ENCODE measurements at places on chromosomes 2 and 18.

DNA sequence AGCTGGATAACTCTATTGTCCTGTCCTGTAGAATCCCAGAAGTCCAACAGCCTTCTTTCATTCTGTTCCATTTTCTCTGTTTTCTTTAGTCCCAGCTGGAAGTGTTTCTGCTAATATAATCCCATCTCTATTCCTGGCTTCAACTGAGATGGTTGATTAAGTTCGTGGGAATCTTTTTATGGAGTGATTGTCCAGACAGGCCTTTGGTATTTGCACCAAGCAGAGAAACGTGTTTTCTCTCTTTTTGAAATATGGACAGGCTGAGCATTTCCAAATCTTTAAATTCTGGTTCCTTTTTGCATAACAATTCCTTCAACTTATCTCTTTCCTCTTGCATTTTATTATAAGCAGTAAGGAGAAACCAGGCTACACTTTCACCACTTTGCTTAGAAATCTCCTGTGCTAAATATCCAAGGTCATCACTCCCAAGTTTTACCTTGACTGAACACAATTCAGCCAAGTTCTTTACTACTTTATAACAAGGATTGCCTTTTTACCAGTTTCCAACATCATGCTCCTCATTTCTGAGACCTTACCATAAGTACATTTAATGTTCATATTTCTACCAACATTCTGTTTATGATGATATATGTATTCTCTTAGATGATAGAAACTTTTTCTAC lies 108.8 kb downstream of the ZFP36L2 start:
- DNase-seq, result no peak

- no peak for DNase-seq
Measured at GRCh38 chr18:3321133-3321812, 59.3 kb downstream of the MYL12B start.

- no peak for DNase-seq
Measured at GRCh38 chr2:109062145-109062858, 66.7 kb upstream of the SH3RF3 start.

- DNase-seq, result peak; percentile 39
Measured at GRCh38 chr2:8546612-8547283, 135.1 kb upstream of the ID2 start.

DNA sequence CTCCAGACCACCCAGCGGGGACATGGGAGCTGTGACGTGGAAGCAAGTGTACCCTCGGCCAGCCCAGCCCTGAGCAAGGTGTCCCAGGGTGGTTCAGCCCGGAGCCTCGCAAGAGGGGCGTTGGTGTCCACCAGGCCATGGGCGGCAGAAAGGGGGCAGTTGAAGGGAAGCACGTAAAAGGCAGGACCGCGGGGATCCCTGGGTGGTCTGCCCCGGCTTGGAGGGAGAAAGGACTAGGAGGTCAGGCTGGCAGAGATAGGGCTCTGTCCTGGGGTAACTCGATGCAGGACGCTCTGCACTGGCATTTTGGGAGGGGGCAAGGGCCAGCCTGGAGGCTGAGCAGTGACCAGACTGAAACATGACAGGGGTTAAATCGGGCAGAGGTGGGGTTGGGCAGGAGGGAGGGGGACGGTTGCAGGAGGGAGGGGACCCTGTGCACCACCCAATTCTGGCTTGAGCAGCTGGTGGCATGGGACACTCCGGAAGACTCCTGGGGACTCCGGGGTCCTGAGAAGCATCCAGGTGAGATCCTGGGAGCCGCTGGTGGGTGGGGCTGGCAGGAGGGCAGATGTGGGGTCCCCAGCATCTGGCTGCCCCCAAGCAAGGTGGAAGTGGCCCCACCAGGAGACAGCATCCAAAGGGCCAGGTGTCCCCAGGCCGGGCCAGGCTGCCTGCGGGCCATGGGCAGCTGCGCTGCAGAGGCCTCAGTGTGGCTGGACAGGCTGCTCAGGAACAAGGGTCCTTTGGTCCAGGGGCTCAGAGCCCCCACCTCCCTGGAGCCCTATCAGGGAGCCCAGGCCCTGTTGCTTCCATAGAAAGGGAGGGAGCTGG lies 46.8 kb upstream of the GPC1 start:
- no peak for DNase-seq

DNA sequence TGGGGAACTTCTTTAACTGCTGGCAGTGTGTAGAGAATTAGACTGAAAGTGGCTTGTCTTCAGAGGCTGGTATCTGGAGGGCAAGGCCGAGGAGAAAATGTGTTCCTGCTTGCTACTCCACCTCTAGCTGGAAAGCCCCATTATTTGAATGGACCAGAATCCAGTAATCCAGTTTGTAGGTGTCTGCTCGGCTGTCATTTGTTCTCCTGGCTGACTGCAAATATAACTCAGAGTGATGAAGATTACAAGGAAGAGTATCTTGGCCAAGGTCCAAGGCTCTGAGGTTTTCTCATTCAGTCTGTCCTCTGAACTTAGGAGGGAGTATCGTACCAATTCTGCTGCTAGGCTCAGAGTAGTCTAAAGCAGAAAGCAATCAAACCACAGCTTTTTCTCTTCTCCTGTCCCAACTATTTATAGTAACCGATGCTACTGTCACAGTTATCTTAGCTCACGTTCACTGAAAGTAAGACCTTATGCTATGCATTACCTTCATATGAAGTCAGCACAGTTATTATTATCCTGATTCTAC lies 228.6 kb downstream of the SETBP1 start:
- peak; percentile 16 for DNase-seq

DNA sequence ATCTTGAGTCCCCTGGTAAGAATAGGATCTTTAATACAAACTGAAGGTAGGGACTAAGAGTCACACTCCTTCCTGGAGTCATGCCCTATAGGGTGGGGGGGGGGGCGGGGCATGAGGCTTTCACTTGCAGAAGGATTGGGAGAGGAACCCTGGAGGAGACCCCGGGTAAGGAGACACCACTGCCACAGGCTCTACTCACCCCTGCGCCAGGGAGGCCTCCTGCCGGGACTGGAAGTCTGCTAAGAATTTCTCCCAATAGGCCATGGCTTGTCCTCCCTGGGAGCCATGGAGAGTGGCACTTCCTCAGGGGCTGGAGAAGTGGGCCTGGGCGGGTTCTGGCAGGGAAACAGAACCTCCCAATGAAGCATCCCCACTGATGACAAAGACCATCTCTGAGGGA lies 645.3 kb upstream of the RAB6C start:
- DNase-seq, result no peak

All from activated CD8-positive, alpha-beta T cell treated with anti-CD3 and anti-CD28 coated beads for 36 hours (primary cell).